ENCODE measurements at places on chromosomes 6 and 20. TPM values are rescaled to one million over a fixed set of nuclear protein-coding genes. Genes with fewer than 3 reads are reported as not detected.

DNA sequence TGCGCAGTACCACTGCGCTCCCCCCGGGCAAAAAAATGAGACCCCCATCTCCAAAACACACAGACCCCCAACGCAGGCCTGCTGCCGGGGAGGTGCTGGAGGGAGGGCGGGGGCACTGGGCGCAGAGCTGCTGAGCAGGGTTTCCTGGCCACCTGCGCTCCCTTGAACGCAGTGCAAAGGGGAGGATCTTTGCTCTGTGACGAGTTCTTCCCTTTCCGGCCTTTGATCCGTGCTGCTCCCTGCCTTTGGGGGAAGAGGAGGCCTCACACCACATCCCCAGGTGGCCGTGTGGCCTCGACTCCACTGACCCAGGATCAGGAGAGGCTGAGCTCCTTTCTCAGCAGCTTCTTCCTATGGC, 8.9 kb upstream of the COL20A1 start:
- no peak for ATAC-seq

Gene CST1
- not detected for total RNA-seq

DNA sequence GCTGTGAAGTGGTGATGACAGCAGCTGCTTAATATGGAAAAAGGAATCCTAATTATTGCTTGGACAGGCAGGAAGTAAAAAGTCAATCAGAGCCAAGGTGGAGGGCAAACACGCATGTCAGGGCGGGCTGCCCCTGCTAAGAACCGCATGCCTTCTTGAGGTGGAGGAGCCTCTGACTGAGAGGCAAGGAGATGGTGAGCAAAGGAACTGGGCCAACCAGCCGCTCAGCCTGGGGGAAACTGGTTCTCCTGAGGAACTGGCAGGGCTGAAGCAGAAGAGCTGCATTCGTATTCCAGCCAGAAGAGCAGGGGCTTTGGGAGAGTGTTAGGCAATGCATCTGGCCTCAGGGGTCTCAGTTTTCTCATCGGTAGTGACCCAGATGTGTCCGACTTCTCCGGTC, 13.1 kb upstream of the MLN start:
- ATAC-seq = no peak

GRCh38 chr20:58555078-58555765, 40.0 kb upstream of the APCDD1L start:
- peak; percentile 42 for ATAC-seq

GRCh38 chr6:163165155-163165910, 249.2 kb upstream of the QKI start:
- ATAC-seq = no peak

Gene GSTA2
- total RNA-seq = not detected

Gene HLA-DQA1
- total RNA-seq = 3.9 TPM

- no peak for ATAC-seq
Observed at GRCh38 chr6:78593898-78594667, 273.3 kb upstream of the IRAK1BP1 start.

GRCh38 chr6:72784581-72784980, 162.7 kb downstream of the KCNQ5 start:
- ATAC-seq = no peak

DNA sequence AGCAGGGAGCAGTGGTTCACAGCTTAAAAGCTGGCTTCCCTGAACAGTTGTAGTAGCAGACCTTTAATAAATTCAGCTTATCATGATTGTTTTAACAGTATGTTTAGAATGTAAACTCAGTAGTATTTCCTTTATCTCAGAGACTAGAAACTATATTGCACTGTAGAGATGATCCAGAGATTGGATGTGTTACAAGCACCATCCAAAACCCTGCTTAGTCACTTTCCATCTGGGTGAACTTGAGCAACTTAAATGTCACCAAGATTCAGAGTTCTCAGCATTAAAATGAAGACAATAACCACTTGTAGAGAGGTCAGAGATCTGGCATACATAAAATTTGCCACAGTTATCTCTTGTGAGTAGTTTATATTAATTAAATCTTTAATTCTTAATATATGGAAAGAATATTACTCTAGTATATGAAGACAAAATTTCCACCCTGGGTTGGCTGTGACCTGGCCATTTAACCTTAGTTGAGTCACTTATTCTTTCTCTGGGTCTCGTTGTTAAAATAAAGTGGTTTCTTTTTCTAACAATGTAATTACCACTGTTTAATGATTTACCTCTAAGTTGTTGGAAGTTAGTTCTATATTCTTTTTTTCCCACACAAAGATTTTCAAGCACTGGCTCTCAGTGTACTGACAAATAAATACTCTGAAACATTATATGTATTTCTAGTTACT, 239.2 kb upstream of the FKBP1C start:
- no peak for ATAC-seq

- ATAC-seq = no peak
Observed at GRCh38 chr6:15426395-15426794, 180.5 kb downstream of the JARID2 start.

DNA sequence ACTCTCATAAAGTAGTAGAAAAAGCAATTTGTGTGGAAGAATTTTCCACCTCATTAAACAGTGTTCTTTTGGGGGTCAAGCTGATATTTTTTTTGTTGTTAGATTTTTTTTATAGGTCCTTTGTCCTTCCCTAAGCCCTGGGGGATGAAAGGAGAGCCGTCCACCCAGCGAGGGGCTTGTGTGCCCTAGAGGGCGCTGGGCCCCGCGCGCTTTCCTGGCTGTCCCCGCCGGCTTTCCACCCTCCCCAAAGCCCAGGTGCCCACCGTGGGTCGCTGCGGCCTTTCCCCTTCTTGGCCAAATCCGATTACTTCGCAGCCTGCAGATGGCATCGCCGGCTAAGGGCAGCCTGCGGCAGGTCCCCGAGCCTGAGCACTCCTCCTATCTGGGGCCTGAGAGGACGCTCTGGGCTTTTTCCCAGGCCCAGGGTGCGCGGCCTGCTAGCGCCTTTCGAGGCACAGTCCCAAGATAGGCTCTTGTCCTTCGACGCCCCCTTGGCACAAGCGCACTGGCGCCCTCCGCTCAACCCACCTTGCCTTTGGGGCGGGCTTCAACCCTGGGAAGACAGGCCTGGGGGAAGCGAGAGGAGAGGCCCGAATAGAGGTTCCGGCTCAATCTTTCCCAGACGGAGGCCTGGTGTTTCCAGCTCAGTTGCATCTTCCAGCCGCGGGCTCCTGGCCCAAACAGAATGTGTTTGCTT, 33.6 kb downstream of the TFAP2A start:
- ATAC-seq = no peak

DNA sequence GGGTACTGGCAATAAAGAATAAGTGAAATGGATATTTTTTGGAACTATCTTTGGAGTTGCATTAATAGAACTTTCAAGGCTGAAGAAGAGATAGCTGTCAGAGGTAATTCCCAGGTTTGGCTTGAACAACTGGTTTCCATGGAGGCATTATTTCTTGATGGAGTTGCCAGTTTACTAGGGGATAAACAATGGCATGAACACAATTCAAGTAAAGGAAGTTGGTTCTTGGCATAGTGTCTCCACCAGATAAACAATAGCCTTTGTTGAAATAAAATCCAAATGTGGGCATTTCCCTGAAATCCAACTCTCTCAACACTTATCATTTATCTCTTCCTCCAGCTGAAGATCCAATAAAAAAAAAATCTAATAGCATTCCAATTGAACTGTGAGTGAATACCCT, 454.9 kb downstream of the C6orf118 start:
- no peak for ATAC-seq

- no peak for ATAC-seq
Observed at GRCh38 chr6:7041511-7042026, 66.2 kb upstream of the RREB1 start.
